ENCODE measurements at places on chromosomes 3 and 15. TPM values are rescaled to one million over a fixed set of nuclear protein-coding genes. Genes with fewer than 3 reads are reported as not detected.

Gene STRC
- 0.30 TPM for polyA plus RNA-seq

Gene MESP1
- 0.33 TPM for polyA plus RNA-seq

Gene CSTA
- 38.5 TPM for polyA plus RNA-seq

Gene UROC1
- 0.06 TPM for polyA plus RNA-seq
